Type B pancreatic cell (in vitro differentiated cells): ENCODE measurements at places on chromosomes 2 and 18. TPM values are rescaled to one million over a fixed set of nuclear protein-coding genes. Genes with fewer than 3 reads are reported as not detected.

PUM2 gene
- 98.5 and 112 TPM in 2 replicates for total RNA-seq

DNA sequence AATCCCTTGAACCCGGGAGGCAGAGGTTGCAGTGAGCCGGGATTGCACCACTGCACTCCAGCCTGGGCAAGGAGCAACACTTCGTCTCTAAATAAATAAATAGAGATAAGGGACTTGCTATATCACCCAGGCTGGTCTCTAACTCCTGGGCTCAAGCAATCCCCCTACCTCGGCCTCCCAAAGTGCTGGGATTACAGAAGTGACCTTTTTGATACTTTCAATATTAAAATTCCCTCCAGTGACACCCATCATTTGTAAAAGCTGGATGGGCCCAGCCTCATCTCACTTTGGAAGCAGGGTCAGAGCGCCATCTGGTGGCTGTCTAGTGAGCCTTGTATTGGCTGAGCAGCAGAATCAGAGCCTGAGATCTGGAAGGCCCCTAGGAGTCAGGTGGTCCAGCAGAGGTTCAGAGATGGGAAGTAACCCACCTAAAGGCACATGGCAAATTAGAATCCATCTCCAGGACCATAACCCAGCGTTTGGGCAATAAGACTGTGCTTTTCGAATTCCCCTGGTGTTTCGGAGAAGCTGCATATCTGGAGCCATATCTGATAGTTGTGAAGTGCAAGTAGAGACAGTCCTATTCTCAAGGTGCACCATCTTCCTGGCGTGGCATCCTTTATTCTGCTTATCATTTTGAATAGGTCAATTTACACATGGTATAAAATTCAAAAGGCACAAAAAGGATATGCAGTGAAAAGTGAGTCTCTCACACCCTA lies 18.3 kb upstream of the SLC35F6 start:
- H3K27me3 ChIP-seq: no peaks in the 10 kb centered on the region
- H3K4me1 ChIP-seq: peaks cover 23% of the 10 kb centered on the region
- H3K27ac ChIP-seq: no peak overlapping the region

- no peak overlapping the region for H3K4me3 ChIP-seq
- no peak for DNase-seq
Measured at GRCh38 chr2:143632751-143633374, 503.6 kb downstream of the ARHGAP15 start.

GRCh38 chr2:43080571-43081021 lies 145.8 kb downstream of the ZFP36L2 start:
- peak overlapping the region; percentile 36 for H3K27ac ChIP-seq
- no peaks in the 10 kb centered on the region for H3K36me3 ChIP-seq
- no peaks in the 10 kb centered on the region for H3K27me3 ChIP-seq
- no peak for DNase-seq

METTL5 gene
- 39.3 and 49.4 TPM in 2 replicates for total RNA-seq
